ENCODE measurements at places on chromosomes 5 and 9.

- peak; percentile 11 for DNase-seq
Observed at GRCh38 chr5:30804739-30805505, 388.6 kb upstream of the CDH6 start.

DNA sequence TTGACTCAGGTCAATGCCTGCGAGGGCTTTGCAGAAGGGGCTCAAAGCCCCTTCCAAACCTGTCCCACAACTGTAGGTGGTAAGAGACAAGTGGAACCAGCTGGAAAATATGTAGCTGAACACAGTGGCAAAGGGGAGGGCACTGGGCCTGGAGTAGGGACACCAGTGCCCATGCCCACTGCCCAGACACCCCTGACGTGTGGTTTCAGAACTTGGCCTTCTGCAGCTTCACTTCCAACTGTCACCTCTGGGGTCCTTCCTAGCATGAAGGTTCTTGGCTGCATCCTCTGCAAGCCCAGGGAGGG lies 233.1 kb upstream of the IRX1 start:
- DNase-seq: no peak

DNA sequence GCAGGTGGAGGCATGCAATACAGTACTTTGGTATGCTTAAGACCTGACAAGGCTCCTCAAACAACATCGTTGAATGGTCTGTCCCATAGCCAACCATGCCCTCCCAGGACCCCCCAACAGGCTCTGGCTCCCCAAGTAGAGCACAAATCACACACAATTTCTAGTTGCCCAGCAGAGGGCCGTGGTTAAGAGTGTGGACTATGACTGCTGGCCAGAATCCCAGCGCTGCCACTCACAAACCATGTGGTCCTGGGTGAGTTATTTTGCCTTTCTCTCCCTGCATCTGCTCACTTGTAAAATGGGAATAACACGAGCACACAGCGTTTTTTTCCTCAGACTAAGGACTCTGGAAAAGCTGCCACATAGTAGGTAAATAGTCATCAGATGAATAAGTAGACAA lies 6.5 kb downstream of the CKMT2 start:
- no peak for DNase-seq

DNA sequence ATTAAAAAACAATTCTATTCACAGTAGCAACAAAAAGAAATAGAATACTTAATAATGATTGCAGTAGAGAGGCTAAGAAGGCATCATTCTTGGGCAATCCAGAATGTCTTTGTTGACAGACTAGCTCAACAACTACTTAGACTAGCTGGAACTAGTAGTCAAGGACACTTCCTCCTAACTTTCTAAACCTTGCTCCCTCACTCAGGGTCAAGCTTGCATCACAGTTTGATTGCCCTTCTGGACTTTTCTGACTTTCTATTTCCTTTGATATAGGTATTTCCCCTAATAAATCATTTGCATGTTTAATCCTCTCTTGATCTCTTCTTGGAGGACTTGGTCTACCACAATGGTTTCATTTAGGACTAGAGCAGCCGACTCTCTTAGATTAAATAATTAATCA lies 1107.9 kb downstream of the PTPRD start:
- DNase-seq: no peak

DNA sequence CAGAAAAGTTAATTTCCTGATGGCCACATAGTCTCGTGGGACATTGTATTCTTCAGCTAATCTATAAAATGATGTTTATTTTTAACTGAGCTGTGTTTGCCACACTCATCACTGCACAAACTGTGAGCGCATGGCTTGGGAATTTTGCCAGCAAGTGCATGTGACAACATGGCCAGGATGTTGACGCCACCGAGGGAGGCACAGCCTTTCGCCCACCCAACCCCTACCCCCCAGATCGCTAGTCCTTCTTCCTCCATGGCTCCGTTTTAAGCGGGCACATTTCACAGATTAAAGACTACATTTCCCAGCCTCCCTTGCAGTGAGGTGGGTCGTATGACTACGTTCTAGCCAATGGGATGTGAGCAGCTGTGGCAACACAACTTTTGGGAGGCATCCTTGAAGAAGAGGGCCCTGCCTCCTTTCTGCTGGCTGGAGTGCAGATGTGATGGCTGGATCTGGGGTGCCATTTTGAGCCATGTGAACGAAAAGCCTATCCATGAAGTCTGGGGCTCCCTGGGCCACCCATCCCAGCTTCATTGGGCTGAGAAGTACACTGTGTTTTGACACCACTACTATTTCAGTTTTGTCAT lies 7.9 kb downstream of the NRARP start:
- no peak for DNase-seq

GRCh38 chr5:153490118-153491037 lies at the start of gene GRIA1:
GRIA1 (plus strand) TSS chr5:153490670.
- DNase-seq: peak; percentile 16

DNA sequence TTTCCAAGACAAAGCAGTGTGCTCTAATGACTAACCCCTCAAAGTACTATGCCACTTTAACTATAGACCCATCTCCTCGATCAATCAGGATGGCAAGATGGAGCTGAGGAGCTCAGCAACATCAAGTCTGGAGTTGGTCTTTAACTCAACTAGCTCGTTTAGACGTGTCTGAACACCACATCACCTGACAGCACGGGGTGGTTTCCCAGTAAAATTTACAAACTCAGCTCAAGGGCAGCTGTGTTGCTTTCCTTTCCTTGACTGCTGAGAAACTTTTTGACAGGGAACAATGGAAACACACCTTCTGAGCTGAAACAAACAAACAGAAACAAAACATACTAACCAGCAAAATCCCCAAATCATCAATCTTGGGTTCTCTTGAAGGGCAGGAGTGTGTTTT lies 202.5 kb downstream of the NTRK2 start:
- no peak for DNase-seq

DNA sequence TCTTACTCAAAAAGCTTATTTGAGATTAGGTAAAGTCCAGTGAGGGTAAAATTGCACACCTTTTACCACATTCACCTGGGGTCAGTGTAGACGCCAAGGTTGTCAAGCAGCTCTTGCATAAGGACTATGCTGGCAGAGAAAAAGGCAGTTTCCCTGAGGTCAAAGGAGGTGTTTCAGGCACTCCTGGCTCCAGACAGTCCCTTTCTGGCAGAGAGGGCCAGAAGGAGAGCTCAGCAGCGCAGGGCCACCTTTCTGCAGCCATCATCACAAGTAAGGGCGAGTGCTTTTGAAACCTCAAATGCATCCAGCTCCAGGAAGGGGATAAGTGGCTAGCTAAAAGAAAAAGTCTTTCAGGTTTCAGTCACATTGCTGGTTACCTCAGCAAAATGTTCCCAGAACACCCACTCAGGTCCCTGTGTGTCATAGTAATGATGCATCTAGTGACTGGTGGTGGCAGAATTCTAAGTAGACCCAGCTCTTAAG lies 16.7 kb upstream of the IL13 start:
- no peak for DNase-seq

DNA sequence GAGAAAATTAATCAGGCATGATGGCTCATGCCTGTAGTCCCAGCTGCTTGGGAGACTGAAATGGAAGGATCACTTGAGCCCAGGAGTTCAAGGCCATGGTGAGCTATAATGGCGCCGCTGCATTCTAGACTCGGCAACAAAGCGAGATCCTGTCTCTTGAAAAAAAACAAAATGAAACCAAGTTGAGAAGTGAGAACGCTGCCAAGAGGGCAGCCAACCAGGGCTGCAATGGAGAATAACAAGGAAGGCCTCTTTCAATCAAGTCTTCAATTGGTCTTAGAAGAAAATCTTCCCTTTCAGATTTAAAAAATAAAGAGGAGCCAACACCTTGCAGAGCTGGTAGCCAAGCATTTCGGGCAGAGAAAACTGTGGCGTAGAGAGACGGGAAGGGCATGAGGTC lies 14.7 kb downstream of the KIAA1958 start:
- no peak for DNase-seq

DNA sequence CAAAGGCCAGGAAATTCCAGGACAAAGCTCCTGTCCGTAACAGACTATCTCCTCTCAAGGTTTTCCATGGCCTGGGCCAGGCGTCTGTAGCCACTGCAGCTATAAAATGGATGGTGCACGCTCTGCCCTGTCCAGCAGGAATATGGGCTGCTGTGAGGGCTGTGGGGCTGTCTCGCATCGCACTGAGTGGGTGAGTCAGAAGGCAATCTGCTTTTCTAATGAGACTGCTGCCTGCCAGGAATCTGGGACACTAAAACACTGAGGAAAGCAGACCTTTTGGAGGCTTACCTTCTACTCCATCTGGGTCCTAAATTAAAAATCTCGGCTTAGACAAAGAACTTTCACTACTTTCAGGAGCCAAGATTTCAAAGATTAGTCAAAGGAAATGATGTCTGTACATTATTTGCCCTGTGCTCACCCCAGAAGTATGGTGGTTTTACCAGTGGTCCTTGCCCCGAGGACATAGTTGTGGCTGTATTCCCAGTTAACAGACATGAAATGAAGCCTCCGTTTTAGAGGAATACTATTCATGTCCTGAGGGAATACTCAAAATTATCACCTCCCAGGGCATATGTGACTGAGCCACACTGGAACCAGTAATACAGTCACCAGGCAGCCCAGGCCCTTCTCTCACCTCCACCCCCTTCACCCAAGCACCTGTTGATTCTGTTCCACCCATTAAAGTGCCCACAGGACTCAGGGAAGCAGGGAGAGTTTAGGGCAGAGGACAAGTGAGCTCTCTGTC lies 56.4 kb downstream of the PFDN1 start:
- DNase-seq: no peak

DNA sequence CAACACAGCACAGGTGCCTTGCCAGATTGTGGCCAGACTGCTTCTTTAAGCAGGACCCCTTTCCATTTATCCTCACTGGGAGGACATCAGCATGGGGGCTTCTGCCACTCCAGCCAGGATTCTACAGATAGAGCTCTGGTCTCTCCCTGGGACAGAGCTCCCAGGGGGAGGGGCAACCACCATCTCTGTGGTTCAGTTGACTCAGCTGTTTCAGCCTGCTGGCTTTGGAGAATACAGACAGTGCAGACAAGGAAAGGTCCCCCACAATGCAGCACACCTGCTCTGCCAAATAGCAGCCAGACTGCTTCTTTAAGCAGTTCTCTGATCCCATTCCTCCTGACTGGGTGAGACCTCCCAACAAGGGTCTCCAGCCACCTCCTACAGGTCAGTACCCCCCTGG lies 132.8 kb downstream of the OR2K2 start:
- no peak for DNase-seq

- DNase-seq: no peak
Observed at GRCh38 chr5:137887831-137888230, 1.4 kb upstream of the PKD2L2 start.

DNA sequence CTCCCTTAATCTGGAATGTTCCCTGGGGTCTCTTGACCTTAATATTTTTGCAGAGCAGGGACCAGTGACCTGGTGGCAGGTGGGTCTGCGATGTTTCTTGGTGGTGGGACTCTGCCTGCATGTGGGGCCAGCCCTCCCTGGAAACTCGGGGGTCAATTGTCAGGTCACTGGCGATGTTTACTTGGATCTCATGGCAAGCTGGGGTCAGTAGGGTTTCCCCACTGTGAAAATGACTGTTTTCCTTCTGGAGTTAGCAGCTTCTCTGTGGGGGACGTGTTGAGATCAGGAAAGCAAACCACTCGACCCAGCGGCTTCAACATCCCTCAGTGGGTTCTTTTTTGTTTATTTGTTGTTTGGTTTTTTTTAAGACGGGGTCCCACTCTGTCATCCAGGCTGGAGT lies 73.9 kb downstream of the KCNT1 start:
- no peak for DNase-seq

DNA sequence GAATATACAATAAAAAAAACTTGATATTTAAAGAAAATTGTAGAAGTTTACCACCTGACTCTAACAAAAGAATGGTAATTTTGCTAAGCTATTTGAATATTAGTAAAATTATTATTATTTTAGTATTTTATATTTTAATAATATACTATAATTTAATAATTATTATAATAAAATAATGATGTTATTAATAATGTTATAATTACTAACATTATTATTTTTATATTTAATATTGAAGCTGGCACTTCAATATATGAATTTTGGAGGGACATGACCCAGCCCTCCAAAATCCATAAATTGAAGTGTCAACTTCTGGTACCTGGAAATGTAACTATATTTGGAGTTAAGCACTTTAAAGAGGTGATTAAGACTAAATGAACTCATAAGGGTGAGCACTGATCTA lies 486.1 kb upstream of the CDH9 start:
- DNase-seq: no peak

- no peak for DNase-seq
Observed at GRCh38 chr5:54804086-54804485, 181.3 kb downstream of the ESM1 start.

DNA sequence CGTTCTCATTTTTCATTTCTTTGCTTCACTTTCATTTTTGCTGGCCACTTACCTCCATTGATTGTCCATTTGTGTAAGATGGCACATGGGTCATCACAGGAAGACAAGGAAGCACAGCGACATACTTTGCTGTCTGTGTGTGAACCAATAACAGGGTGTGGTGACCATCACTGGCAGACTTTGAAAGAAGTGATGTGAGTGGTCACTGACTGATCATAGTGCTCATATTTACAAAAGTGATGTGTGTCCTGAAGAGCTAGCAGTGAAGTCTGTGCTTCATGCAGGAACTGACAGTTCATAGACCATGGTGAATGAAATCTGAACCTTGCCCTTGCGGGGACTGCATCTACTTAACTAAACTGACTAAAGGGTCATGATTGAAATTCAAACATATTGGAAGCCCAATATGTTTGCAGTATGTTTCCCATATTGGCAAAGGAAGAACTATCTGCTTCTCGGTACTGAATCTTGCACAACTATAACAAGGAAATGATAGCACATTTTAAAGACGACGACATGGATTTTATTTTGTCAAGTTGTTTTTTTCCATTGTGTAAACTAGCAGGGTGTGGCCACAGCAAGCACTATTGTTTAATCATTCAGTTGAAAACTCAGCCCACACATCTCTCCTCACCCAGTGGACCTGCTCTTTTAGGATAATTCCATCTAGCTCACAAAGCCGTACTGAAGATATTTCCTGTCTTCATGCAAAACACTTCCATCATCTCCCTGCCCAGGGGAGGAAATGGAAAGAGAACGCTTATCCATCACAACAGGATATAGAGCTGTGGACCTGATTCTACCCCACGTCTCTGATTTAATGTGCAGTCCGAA lies 232.0 kb upstream of the ANKRD55 start:
- DNase-seq: no peak

DNA sequence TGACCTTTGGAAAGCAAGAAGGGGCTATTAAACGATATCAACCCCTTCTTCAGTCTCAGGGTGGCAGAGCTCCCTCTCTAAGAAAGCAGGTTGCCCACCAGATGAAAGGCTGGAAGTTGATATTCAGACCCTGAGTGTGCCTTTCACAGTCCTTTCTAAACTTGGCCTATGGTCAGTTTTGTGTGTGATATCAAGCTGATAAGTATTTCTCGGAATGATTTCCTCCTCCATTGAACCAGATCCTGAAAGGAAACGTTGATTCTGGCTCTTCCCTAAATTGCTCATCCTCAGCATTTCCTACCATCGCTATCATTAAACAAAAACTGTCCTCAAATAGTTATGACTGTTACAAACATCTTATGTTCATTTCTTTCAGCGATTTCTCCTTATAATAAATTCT lies 130.4 kb downstream of the CEMIP2 start:
- DNase-seq: no peak

Data from NT2/D1 (cell line).